ENCODE measurements at places on chromosomes 4 and X.

DNA sequence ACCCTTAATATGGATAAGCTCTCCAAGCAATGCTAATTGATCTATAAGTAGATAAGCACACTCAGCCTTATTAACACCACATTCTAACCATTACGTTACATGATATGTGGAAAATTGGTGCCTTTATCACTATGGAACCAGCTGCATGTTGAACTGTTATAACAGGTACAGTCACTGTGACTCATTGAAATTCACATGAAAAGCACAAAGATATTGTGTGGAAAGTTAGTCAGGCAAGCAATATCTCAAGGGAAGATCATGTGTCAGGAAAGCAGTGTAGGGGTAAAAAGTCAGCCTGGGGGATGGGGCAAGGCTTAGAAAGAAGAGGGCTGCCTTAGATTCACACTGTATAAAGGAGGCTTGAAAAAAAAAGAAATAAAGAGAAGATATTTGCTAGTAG, 313.7 kb upstream of the SMIM31 start:
- no peak for DNase-seq

DNA sequence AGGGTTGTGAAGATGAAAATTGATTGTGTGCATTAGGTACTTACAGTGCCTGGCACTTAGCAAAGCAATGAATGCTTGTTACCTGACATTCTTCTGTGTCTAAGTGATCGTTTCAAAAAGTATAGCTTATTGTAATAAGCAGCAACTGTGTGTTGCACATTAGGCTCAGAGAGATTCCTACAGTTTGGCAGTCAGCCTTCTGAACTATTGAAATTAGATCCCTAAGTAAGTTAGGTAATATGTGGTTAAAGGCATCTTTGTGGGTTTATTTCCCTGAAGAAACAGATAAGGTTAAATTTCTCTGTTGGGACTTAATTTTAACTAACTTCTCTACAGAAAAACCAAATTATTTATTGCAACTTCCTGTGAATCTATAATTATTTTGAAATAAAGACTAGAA, 93.4 kb downstream of the REPS2 start:
- DNase-seq: no peak

DNA sequence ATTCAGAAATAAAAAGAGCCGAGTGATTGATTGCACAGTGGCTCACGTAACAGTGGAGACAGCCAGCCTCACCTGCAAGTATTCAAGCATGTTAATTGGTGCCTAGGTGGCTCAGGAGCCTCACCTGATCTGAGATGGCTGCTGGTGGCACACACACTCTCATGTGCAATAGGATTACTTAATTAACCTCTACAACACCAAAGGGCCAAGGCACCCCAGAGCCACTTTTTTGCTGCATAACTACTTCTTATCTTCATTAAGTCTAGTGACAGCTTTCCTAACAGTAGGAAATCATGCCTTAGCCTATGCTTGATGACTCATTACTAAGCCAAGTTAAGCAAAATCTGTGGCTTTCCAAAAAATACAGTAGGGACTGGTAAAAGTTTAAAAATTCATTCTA, 117.3 kb upstream of the NOCT start:
- DNase-seq: no peak

- no peak for DNase-seq
Observed at GRCh38 chrX:11472381-11472780, 179.2 kb downstream of the AMELX start.

DNA sequence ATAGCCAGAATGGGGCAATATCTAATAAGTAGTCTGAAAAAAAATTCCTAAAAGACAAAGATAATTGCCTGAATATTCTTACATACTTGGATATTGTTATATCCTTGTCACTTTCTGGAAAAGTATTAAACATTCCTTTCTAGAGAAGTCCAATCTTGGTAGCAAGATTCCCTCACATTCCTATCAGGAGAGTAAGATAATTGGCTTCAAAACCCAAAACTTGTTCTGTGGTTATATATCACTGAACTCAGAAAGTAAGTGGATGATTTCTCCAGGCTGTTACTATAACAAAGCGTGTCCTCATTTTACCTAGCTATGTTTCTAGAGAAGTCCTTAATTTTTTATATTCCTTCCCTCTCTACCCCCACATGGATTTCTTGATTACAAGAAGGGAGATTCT, 46.0 kb upstream of the TEX13A start:
- DNase-seq: no peak

DNA sequence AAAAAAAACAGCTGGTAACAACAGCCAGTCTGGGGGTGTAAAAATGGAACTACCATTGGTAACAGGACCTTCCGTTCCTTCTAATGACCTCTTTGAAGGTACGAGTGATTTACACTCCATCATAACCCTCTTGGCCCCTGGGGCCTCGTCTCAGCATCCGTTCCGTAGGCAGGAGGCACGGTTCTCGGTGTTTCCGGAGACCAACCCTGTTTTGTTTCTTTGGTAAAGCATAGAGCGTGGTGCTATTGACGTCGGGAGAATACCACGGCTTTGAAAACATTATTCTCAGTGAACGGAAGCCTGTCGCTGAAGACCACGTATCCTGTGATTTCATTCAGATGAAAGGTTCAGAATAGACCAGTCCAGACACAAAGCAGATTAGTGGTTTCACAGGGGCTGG, 198.9 kb downstream of the ASMT start:
- no peak for DNase-seq

DNA sequence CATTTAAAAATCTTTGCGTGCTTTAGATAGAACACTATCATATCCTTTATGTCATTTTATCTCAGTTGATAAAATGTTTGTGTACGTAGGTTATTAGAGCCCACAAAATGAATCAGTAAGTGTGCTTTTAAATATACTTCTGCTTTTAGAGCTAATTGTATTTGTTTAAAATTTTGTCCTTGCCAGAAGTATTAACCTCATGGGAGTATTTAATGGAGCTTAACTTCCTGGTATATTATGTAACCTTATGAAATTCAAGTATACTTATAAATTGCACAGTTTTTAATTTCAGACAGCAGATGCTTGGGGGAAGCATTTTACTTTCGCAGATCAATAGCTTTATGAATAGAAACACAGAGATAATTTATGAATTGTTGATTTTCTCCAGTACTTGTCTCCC, 90.2 kb downstream of the DIPK2B start:
- DNase-seq: no peak

GRCh38 chrX:148601034-148601433, 100.6 kb downstream of the AFF2 start:
- no peak for DNase-seq

DNA sequence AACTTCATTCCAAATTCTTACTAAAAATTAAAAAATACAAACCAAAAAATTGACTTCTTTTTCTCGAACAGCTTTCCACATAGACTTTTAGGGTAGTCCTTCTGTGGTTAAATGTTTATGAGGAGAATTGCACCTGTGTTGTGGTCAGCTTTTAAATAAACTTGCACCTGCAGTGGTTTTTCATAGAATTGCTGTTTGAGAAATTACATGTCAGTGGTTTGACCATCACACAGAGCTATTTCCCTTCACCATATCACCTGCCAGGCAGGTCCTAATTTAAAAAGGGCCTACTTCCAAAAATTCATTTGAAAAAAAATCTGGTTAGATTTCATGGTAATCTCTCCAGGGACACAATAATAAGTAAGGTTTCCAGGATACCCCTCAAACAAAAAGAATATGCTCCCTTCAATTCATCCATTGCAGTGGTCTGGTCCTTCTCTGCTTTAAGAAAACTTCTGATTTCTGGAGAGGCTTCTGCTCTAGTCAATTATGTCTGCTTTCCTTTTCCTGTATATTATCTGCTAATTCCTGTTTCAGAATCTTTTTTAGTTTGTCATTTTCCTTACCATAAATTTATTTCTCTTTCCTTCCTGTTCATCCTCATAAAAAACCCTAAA, 9.8 kb upstream of the UTP3 start:
- no peak for DNase-seq

- DNase-seq: no peak
Observed at GRCh38 chrX:149205937-149206336, 299.2 kb downstream of the IDS start.

DNA sequence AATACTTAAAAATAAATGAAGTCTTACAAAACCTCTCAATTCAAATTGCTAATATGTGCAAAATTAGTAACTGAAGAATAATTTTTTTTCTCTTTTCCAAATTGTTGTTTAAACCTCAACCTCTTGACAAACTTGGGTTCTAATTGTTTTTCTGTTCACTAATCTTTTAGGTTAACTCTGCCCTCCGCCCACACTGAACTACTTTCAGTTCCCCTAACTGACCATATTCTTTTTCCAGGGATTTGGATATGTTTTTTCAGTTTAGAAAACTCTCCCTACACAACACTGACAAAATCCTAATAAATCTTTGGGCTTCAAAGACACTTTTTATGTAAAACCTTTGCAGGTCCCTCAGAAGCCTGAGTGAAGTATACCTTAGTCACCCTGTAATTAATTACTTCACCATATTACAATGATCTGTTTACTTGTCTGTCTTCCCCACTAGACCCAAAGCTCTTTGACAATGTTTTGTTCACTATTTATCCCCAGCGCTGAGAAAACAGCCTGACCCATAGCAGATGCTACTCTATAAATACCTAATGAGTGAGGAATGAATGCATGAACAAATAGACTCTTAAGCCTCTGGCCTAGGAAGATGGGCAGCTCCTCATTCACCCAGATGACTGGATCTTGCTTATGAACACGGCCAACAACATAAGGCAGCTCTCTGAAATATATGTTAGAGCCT, 134.9 kb downstream of the MAML3 start:
- DNase-seq: no peak

DNA sequence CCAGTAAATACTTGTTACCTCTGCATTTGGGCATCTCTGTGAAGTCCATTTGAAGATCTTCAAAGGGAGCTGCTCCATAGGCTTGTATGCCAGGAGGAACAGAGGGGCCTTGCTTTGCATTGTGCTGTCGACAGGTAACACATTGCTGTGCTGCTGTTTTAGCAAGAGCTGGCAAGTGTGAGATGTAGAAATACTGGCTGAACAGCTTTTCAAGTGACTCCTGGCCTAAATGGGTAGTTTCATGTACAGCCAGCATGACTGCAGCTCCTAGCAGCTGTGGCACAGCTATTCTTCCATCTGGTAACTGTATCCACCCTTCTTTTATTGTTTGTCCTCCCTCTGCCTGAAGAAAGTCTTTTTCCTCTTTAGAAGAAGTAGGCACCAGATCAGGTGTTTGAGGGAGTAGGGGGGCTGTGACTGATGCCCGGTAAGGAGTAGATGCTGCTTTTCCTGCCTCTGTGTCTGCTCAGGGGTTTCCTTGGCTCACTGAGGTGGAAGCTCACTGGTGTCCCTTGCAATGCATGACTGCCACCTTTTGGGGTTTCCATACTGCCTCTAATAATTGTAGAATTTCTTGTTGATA, 965.3 kb downstream of the CCSER1 start:
- DNase-seq: no peak

- DNase-seq: no peak
Observed at GRCh38 chrX:47992095-47992380, 11.8 kb downstream of the ZNF182 start.

- no peak for DNase-seq
Observed at GRCh38 chrX:49003696-49004095, 1.6 kb upstream of the GRIPAP1 start.

GRCh38 chr4:37852376-37852775, 25.9 kb downstream of the PGM2 start:
- DNase-seq: no peak

DNA sequence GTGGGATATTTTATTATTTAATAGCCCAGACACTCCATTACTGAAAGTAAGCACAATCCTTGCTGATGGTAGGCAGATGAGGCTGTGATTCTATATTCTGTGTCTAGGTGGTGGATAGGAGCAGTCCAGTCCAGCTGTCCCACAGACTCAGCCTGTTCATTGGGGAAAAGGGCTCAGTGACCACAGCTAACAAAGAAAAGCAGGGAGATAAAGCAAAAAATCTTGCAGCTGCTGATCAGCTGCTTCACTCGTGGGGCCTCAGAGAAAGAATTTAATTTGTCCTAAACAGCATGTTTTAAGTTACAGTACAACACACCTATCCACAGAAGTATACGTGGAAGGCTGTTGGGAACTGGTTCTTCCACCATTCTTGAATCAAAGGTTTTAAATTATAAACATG, 40.7 kb upstream of the ANK2 start:
- no peak for DNase-seq

- DNase-seq: no peak
Observed at GRCh38 chr4:123505095-123506010, 108.8 kb downstream of the SPRY1 start.

DNA sequence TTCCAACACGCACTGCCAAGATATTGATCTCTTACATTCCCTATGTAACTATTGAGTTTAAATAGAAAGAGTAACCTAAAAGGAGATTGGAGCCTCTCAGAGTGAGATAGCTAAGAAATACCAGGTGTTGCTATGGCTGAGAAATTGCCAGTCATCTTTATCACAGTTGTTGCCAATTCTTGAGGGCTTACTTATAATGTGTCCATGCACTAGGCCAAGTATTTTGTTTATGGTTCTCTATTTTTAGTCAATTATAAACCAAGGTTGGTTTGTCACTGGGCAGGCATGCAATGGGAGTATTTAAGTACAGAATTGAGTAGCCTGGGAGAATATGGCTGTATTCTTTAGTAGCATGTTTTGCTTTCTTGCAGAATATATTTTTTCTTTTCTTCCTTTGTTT, 201.6 kb downstream of the TEX13A start:
- no peak for DNase-seq

DNA sequence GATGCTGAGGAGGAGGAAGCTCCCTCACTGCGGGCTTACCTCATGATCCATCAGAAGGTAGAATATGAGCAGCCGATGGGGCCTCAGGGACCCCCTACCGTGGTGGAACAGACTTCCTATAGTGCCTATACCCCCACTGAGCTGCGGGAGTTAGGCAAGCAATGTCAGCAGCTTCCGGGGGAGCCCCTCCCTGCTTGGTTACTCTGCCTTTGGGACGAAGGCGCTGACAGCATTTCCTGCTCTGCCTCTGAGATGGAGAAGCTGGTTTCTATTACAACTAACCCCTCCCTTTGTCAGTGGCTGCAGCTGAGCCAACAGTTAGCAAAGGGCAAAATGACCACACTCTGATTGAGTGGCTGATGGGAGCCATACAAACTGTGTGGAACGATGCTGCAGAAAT, 430.7 kb downstream of the IDS start:
- no peak for DNase-seq

GRCh38 chrX:139554376-139554775, 23.8 kb downstream of the F9 start:
- DNase-seq: no peak

GRCh38 chr4:5650040-5650439, 58.3 kb downstream of the EVC2 start:
- no peak for DNase-seq

- no peak for DNase-seq
Observed at GRCh38 chr4:15444879-15445547, 17.2 kb downstream of the C1QTNF7 start.

DNA sequence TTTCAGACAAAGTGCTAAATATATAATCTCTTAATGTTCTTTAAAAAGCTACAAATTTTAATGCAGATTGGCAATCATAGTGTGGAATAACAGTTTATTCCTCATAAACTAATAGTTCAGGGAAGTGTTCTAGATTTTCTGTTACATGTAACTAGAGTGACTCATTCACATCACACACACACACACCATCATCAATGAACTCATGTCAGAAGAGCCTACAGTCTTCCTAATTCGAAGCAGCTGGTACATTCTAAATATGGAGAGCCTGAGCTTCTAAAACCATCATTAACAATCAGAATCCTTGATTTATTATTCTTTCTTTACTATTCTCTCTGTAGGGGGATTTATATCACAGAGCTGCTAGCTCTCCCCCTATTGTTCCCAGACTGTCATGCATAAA, 49.6 kb downstream of the DKK2 start:
- no peak for DNase-seq

- DNase-seq: peak; percentile 21
Observed at GRCh38 chr4:68348577-68348976, 1.3 kb downstream of the YTHDC1 start.

Data from stimulated activated naive CD4-positive, alpha-beta T cell (primary cell).